ENCODE measurements at places on chromosomes 11 and 22.

DNA sequence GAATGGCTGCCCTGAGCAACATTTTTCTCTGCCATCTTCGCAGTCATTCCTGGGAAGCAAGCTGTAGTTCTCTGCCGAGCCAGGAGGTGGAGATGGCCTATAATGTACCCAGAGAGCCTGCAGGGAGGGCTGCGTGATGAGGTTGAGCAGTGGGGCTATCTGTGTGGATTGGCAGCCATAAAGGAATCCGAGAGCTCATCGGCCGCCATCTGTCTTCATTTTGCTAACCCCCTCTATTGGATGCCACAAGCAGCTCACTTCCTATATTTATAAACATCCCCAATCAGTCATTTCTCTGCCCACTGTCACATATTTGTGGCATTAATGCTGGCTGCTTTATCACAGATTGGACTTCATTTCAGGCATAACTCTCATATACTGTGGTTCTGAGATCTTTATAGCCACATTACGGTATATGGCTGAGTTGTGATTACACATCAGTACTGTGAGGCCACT is 209.5 kb downstream of the NTM start:
- no peak for DNase-seq

GRCh38 chr11:105142167-105142566 is 2.6 kb upstream of the CARD18 start:
- DNase-seq: no peak

- DNase-seq: no peak
Measured at GRCh38 chr22:30926706-30927105, 41.9 kb downstream of the MORC2 start.

GRCh38 chr22:43081968-43082367 is 7.2 kb downstream of the TTLL1 start:
- DNase-seq: no peak

DNA sequence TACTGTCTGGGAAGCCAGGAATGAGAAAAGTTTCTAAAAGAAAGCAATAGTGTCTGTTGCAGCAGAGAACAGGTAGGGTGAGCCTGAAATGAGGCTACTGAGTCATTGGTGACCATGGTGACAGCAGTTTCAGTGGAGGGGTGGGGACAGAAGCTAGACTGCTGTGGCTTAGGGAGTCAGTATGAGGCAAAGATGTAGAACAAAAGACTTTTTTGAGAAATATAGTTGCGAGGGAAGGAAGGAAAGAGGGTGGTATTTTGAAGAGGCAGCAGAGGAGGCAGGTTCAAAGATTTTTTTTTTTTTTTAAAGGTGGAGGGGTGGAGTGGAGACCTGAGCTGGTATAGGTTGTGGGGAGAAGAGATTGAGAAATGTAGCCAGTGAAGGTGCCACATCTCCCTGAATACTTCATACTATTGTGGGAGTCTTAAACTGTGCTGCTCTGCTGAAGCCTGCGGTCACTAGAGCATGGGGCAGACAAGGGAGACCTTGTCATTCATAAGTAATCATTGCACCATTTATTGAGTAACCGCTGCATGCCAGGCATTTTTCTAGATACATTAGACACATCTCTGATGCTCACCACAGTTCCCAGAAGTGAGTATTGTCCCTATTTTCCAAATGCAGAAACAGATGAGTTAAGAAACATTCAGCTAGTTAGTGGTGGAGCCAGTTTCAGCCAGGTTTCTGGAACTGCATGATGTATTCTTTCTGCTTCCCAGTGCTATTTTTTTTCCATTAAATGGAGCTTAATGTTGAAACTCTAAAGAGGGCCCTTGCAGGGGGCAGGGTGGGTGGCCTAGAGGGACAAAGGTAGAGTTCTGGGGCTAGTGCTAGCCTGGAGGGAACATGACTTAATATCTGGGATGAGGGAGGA is 49.9 kb downstream of the STIM1 start:
- DNase-seq: no peak

- DNase-seq: no peak
Measured at GRCh38 chr11:31711137-31711536, 100.0 kb downstream of the PAX6 start.

GRCh38 chr11:110251836-110252235 is 44.6 kb downstream of the RDX start:
- no peak for DNase-seq

DNA sequence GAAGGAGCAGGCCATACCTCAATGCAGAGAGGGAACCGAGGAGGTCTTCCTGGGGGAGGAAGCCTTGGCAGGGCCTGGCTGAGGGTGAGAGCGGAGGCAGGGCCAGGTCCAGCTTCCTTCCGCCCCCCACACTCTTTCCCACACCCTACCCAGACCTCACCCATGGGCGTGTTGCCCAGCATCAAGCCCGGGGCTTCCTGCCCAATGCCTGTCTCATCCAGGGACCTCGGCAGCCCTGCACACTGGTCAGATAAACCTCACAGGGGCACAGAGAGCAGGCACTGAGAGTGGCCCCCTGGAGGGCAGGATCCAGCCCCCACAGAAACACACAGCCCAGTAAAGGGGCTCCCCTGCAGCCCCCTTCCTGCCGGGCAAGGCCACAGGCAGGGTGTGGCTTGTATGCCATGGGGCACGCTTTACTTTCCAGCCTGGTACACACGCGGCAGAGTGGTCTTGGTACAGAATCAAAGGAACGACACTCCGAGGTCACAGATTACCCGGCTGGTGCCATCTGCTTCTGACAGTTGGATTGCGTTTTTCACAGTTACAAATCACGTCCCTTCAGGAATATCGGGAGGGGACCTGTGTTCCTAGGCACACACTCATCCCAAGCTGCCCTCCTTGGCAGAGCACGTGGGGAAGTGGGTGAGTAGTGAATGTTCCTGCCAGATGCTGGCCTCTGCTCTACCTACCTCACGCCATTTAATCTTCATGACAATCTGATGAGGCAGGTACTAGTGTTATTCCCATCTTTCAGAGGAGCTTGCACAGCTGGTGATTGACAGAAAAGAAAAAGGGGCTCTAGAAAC is 20.0 kb upstream of the CD5 start:
- no peak for DNase-seq

- peak; percentile 97 for DNase-seq
Measured at GRCh38 chr11:12673924-12674570, at the start of gene TEAD1. TEAD1 (plus strand) TSS chr11:12674421.

DNA sequence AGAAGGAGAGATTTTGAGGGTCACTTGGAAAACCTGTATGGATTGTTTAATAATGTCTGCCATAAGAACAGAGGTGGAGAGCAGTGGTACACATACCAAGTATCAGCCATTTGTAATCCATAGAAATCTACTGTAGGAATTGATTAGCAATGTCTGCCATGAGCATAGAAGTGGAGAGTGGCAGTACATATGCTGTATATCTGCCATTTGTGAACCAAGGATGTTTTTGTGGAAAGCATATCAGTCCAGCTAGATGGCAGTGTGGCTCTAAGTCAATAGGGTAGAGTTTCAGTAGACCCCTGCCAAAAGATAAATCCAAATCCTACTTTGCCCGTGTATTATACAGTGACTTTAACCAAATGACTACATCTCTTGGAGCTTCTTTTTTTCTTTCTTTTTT is 82.9 kb upstream of the SEZ6L start:
- DNase-seq: no peak

DNA sequence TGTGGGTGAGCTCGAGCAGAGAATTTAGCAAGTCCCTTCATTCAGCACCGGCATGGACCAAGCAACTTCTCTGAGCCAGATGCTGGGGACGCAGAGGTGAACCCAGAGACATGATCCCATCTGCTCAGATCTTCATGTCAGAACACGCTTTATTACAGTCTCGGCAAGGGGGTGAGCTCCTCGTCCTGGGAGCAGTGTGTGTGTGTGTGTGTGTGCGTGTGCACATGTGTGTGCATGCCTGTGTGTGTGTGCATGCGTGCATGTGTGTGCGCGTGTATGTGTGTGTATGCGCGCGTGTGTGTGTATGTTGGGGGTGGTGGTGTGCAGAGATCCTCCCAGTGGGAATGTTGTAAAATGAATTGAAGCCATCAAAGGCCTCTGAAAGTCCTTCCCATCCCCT is 9.8 kb downstream of the MIAT start:
- no peak for DNase-seq

DNA sequence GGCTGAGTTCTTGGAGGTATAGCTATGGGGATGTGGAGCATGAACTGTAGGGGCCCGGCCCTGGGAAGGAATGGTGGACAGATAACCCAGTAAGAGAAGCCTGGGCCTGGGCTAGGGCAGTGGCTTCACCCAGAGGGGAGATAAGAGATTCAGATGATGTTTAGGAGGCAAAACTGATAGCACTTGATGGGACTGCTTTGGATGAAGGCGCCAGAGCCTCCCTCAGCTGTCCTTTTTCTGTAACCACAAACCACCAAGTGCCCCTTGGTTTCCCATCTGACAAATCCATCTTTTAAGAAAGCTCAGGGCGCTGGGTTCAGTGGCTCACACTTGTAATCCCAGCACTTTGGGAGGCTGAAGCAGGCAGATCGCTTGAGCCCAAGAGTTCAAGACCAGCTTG is 23.4 kb downstream of the RELT start:
- DNase-seq: no peak

GRCh38 chr22:27850000-27850521 is 48.5 kb upstream of the MN1 start:
- no peak for DNase-seq

DNA sequence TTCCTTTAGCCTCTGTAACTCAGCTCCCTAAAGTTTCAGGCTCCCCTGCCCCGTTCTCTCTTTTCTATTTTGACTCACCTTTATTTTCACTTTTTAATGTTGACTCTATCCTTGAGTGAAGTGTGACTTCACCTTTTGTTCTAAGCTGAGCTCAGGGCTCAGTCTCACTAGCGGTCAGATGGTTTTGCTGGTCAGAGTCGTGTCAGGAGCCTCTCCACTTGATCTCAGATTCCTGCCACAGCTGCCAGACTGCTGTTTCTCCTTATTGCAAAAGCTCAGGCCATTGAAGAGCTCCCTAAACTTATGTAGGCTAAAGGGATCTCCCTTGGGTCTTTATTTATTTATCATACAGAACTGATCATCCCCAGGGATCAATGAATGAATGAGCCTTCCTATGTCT is 13.7 kb upstream of the POU2AF2 start:
- no peak for DNase-seq

DNA sequence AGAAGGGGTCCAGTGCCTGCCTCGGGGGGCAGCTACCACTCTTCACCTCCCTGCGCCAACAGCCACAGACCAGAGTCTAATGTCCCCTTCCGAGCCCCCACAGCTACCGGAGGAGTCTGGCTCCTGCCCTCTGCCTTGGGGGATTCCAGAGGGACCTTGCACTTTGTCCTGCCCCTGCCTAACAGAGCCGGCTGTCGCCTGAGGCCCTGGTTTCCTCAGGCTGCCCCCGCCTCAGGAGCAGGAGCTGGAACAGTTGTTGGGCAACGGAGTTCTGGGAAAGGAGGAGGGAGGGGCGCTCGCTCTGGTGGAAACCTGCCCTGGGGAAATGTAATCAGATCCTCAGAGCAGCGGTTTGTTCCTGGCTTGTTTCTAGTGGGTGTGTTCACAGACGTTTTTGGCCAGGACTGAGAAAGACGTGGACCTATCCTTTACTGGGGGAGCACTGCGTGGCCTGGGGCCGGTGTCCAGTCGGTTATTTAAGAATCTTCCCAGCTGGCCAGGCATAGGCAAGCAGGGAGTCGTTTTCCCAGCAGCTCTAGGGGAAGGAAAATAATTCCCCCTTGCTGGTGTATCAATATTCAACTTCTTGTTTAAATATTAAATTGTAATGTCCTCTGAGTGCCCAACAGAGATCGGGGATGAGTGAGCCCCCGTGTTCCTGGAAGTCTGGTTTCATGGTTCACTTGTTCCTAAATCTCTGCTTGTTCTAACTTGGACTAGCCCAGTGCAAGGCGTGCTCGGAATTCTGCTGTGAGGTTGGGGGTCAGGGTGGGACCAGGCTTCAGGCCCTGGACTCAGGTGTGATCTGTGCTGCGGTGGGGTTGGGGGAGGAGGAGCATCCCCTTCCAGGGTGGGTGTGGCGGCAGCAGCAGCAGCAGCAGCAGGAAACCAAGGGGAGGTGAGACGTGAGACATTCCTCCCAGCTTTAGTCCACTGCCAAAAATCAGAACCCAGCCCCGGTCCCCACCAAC is 32.1 kb downstream of the A4GALT start:
- DNase-seq: peak; percentile 25

DNA sequence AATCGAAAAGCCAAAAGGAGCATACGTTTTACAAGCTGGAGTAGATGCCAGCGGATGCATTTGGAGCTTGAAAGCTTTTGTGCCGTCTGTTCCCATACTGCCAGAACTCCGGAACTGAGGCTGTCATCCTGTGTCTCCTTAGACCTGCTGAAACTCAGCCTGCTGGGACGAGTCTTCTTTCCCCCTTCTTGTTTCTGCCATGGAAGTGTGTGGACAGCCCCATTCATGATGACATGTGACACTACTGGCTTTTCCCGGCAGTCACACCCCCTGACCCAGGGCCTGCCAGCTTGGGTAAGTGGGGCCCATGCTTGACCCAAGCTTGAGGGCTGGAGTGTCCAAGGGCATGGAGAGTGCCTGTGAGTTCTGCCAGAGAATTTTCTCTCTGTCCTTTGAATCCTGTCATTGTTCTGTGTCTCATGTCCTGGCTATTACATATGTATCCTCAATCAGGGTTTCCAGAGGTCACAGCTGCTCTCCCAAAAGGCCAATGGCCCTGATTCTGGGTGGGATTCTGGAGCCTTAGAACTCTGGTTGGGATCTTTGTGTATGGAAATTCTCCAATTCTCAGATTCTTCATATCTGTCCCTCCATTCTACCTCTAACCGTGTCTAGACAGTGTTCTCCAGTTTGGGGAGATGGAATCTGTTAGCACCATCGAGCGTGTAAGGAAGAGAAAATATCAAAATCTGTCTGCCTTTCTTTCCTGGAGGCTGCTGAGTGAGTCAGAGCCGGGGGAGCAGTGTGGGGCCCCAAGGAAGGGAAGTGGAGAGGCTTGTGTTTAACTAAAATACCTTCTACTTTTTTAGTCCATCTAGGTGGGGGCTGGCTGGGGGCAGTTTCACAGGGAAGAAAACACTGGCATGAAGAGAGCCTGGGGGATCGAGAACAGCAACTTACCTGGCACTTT is 73.2 kb downstream of the KIAA1671 start:
- no peak for DNase-seq

DNA sequence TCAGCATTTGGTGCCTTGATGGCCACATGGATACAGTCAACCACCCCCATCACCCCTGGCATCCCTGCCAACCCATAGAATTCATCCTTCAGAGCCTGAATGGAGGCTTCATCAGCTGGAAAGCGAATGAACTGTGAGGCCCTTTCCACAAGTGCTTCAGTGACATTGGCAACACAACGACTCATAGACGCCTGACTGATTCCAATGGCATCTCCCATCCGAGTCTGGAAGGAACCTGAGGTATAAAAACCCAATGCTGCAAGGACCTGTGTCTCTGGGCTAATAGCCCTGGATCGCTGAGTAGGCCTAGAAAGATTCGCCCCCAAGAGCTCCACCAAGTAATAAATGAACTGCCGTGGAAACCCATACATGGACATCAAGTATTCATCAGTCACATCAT is 1.3 kb downstream of the HARBI1 start:
- no peak for DNase-seq

GRCh38 chr11:34080609-34081008 is 24.8 kb upstream of the NAT10 start:
- no peak for DNase-seq

GRCh38 chr11:69167916-69168691 is 12.4 kb downstream of the SMIM38 start:
- no peak for DNase-seq

GRCh38 chr11:130413405-130414106 is 14.9 kb downstream of the ADAMTS8 start:
- DNase-seq: no peak

Data from anterior cingulate cortex (tissue), 58 donors.